Cortex of kidney (tissue), 1 donor: ENCODE measurements at places on chromosomes 7 and 10.

DNA sequence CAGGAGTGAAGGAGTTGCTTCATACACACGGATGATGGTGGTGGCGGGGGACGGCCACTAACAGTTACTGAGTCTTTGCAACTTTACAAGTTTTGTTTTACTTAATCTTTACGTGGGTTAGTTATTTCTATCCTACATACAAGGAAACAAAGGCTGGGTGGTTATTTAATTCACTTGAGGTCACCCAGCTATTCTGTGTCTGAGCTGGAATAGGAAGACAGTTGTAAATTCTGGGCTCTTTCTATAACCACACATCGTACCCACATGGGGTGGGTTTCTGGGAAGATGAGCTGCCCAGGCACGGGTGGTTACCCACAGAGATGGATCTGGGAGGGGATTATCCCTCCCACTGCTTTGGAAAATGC, 137.9 kb downstream of the ANLN start:
- DNase-seq = no peak

GRCh38 chr10:49096890-49097445, 18.4 kb downstream of the VSTM4 start:
- no peak for DNase-seq

GRCh38 chr7:148483515-148484308, 106.9 kb upstream of the C7orf33 start:
- DNase-seq = no peak

DNA sequence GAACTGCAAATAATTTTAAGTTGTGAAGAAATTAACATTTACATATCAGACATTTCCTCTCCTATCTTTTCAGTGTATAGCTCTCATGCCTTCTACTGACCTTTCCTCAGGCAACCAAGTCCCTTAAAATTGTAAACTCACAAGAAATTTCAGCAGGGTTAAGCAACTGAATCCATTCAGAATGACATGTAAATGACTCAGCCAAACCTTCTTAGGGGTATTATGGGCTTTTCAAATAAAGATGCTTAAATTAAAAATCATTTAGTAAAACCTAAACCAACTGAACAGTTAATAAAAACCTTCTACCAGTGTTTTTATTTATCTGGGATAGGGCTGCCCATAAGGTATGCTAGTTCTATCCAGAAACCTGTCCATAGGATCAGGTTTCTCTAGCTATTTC, 20.7 kb downstream of the WAPL start:
- DNase-seq = no peak

- DNase-seq = no peak
Measured at GRCh38 chr7:299628-300027, 9.7 kb downstream of the FOXL3 start.
